ENCODE measurements at places on chromosomes 6 and 20. TPM values are rescaled to one million over a fixed set of nuclear protein-coding genes. Genes with fewer than 3 reads are reported as not detected.

GRCh38 chr20:40942775-40943174 lies 85.8 kb upstream of the TOP1 start:
- DNase-seq, result no peak

Gene ME1
- polyA plus RNA-seq, result 2.1 TPM

DNA sequence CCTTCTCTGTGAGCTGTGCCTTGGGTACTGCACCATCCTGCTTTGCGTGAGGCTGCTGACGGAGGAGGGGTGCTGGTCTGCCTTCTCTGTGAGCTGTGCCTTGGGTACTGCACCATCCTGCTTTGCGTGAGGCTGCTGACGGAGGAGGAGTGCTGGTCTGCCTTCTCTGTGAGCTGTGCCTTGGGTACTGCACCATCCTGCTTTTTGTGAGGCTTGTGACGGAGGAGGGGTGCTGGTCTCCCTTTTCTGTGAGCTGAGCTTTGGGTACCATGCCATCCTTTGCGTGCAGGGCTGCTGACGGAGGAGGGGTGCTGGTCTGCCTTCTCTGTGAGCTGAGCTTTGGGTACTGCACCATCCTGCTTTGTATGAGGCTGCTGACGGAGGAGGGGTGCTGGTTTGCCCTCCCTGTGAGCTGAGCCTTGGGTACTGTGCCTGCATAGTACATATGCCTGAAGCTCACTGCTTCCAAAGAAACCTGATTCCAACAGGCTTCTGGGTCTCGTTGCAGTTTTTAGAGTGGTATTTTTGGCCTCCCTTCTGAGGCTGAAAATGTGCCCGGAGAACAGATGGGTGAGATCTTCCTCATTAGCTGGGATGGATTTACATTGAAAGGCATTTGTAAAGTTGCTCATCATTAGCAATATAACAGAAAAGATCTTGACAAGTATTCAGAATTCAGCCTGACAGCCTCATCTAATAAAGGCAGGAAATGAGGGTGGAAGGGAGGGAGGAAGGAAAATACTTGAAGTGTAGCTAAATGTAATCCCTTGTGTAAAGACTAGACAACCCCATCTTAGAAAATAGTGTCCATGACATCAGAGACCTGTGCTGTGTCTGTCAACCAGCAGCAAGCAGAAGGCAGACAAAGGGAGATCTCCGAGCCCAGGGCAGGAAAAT lies 46.8 kb upstream of the UNC93A start:
- no peak for DNase-seq

DNA sequence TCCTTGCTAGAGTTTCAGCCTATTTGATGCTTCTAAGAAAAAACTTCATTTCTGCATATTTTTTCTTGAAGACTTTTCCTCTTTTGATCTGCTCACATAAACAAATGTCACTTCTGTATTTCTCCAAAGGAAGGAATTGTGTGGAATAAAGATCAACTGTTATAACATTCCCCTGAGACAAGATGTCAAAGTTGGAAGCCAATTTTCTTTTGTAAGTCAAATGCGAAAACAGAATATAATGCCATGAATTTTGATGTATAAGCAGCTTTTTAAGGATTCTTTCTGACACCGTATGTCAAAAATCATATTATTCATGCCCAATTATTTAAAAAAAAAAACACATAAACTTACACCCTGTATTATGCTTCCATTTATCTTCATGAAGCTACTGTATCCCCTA lies 70.3 kb upstream of the NHSL1 start:
- no peak for DNase-seq

- no peak for DNase-seq
Measured at GRCh38 chr6:99416892-99417767, 8.0 kb downstream of the PNISR start.

Gene RBBP9
- polyA plus RNA-seq, result 11.9 TPM

DNA sequence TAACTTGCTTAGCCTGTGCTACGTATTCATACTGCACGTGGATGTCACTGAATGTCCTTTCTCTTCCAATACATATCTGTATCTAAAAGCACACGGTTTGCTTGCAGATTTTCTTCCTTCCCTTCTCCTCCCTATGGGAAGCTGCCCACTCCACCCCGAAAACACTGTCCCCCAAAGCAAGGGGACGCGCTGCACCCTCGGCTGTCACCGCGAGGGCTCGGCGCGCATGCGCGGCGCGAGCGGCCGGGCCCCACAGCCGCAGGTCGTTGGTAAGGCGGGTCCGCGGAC lies 659 bp downstream of the TMX4 start:
- no peak for DNase-seq

Gene SNAP25
- polyA plus RNA-seq, result 2.7 TPM

GRCh38 chr20:48698507-48699267 lies 129.1 kb downstream of the PREX1 start:
- DNase-seq, result no peak

Gene HLA-B
- 144 TPM for polyA plus RNA-seq

Gene GRM1
- polyA plus RNA-seq, result 0.15 TPM

GRCh38 chr6:169949511-169950097 lies 198.2 kb downstream of the ERMARD start:
- no peak for DNase-seq

- DNase-seq, result no peak
Measured at GRCh38 chr6:35474131-35474941, 6.1 kb downstream of the RPL10A start.

- peak; percentile 59 for DNase-seq
Measured at GRCh38 chr6:56713254-56713672, 70.6 kb upstream of the DST start.

Gene KCNK16
- polyA plus RNA-seq, result not detected

DNA sequence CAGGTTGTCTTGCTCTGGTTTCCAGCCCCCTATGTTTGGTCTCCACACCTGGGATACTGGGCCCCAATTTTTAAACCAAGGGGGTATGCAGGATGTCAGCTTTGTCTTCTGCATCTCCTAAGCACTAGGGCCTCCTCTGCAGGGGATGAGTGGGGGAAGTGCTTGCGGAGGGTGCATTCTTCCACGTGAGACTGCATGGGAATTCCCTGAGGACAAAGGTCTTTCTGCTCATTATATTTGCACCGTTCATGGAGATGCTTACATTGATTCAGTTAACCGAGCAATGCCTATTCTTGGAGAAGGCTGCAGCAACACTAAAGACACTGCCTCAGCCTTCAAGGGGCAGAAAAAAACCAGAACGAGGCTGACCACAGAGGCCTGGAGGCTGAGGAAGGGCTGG lies 45.4 kb downstream of the RAB44 start:
- no peak for DNase-seq

DNA sequence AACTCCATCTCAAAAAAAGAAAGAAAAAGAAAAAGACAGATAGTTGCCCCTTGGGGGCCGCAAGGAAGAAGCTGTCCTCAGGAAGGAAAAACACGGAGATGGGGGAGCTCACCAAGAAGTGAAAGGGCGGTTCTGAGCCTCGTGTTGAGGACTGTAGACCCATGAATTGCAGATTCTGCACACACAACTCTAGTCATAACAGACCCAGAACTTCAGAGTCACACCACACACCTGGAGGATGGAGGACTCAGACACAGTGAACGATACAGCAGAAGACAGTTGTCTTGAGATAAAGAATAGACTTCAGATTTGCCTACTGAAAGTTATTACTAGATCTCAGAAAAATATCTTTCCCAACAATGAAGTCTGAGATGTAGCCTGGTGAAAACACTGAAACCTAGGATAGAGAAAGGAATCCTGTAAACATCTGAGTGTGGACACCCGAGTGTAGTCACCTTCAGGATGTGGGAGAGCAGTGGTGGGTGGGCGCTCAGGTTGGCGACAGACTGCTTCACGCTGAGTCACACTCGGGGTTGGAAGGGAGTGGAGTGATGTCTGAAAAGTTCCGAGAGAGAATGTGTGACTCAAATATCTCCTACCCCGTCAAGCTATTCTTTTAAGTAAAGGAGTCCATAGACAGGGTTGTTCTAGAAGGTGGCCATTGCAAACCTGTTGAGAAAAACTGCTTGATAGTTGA lies 88.1 kb downstream of the MAP3K4 start:
- DNase-seq, result no peak

- DNase-seq, result no peak
Measured at GRCh38 chr6:137403855-137404254, 90.3 kb downstream of the OLIG3 start.

GRCh38 chr20:19222520-19223040 lies 10.1 kb downstream of the SLC24A3 start:
- no peak for DNase-seq

- DNase-seq, result no peak
Measured at GRCh38 chr6:80433010-80433672, 326.7 kb downstream of the BCKDHB start.

GRCh38 chr6:39196673-39197091 lies 32.6 kb downstream of the KCNK5 start:
- no peak for DNase-seq

Gene SNX5
- polyA plus RNA-seq, result 112 TPM

DNA sequence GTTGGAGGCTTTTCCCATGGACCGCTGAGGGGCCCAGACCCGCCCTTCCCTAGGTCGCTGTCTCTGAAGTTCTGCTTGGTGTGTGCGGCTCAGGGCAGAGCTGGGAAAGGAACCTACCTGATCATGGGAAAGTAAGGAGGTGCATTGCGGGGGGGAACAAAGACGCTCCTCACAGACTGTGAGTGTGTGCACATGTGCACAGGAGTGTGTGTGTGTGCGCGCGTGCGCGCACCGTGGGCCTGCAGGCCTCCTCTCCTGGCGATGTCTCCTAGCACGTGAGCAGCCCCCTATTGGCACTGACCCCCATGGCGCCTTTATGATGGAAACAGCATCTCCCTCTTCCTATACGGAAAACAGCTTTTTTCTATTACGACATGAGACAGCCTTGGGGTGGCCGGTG lies 224.1 kb downstream of the TAF4 start:
- DNase-seq, result no peak

- DNase-seq, result peak; percentile 30
Measured at GRCh38 chr6:21158149-21158548, 435.4 kb upstream of the SOX4 start.

Gene FAM83C
- 3.0 TPM for polyA plus RNA-seq

All from muscle of back (tissue), 13 donors.